ENCODE measurements at places on chromosomes 2 and 18. TPM values are rescaled to one million over a fixed set of nuclear protein-coding genes. Genes with fewer than 3 reads are reported as not detected.

- no peaks in the 10 kb centered on the region for H3K27me3 ChIP-seq
- no peaks in the 10 kb centered on the region for H3K4me1 ChIP-seq
- H3K27ac ChIP-seq: no peak overlapping the region
- no peak for DNase-seq
- H3K4me3 ChIP-seq: no peak overlapping the region
Measured at GRCh38 chr2:190301032-190301431, 18.6 kb downstream of the HIBCH start.

GRCh38 chr2:124967325-124967724 lies 942.2 kb downstream of the CNTNAP5 start:
- H3K4me3 ChIP-seq: no peak overlapping the region
- H3K27me3 ChIP-seq: no peaks in the 10 kb centered on the region
- DNase-seq: no peak
- no peak overlapping the region for H3K27ac ChIP-seq

GRCh38 chr2:211723398-211723797 lies 815.2 kb downstream of the ERBB4 start:
- H3K4me3 ChIP-seq: no peak overlapping the region
- H3K36me3 ChIP-seq: no peaks in the 10 kb centered on the region
- no peak overlapping the region for H3K27ac ChIP-seq
- no peaks in the 10 kb centered on the region for H3K4me1 ChIP-seq

- H3K36me3 ChIP-seq: no peaks in the 10 kb centered on the region
- no peak for DNase-seq
- peaks cover 83% of the 10 kb centered on the region for H3K4me1 ChIP-seq
- H3K4me3 ChIP-seq: peak overlapping the region; percentile 14
- peak overlapping the region; percentile 60 for H3K27ac ChIP-seq
Measured at GRCh38 chr2:239296020-239296932, 104.5 kb downstream of the HDAC4 start.

GRCh38 chr18:46222093-46222492 lies 117.9 kb downstream of the HAUS1 start:
- no peak overlapping the region for H3K27ac ChIP-seq
- no peak for DNase-seq
- no peaks in the 10 kb centered on the region for H3K27me3 ChIP-seq
- no peaks in the 10 kb centered on the region for H3K36me3 ChIP-seq

DNA sequence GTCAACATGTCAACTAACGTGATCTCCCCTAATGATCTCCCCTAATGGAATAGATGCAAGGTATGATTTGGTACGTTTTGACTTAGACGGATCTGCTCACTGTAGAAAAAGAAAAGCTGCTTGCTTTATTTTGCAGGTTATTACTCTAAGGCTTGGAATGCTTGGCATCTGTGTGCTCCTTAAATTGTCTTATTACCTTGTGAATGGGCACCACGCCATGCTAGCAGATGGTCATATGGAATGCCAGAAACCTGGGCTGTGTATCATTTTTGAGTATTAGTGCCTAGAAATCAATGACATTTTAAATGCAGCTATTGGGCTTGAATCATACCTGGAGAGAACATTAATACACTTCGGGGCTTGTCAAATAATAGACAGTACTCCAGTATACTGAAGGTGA lies 16.5 kb upstream of the FIGN start:
- no peak overlapping the region for H3K4me3 ChIP-seq
- H3K4me1 ChIP-seq: no peaks in the 10 kb centered on the region
- H3K27ac ChIP-seq: no peak overlapping the region

DNA sequence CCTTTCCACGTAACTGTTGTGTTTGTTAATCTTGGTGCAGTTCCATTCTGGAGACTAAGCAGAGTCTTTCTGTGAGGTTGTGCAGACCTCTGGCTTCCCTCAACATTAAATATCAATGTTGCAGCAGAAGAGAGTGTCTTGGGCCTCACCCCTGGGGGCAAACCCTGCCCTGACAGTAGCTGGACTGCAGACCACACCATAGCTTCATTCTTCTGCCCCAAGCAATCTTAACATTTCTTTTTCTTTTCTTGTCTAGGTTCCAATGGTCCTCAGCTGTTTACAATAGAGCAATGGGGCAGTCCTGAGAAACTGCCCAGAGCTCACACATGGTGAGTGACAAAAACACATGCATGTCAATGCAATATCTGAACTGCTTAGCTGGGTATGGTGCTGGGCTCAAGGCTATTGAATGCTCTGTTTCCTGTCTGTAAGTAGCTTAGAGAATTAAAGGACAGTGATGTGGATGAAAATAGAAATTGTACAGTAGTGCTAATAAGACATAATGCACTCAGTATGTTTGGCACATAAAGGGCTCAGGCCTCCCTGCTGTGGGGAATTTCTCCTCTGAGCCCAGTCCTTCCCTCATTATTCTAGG lies 237.6 kb downstream of the ALPK2 start:
- peaks cover 8% of the 10 kb centered on the region for H3K36me3 ChIP-seq
- no peaks in the 10 kb centered on the region for H3K27me3 ChIP-seq
- DNase-seq: no peak
- H3K4me1 ChIP-seq: no peaks in the 10 kb centered on the region
- H3K4me3 ChIP-seq: no peak overlapping the region
- no peak overlapping the region for H3K27ac ChIP-seq

GRCh38 chr2:228657807-228658402 lies 476.4 kb upstream of the SPHKAP start:
- no peaks in the 10 kb centered on the region for H3K27me3 ChIP-seq
- no peak overlapping the region for H3K4me3 ChIP-seq
- peaks cover 6% of the 10 kb centered on the region for H3K4me1 ChIP-seq
- no peak overlapping the region for H3K27ac ChIP-seq
- no peaks in the 10 kb centered on the region for H3K36me3 ChIP-seq
- DNase-seq: no peak

- H3K4me1 ChIP-seq: no peaks in the 10 kb centered on the region
- no peaks in the 10 kb centered on the region for H3K27me3 ChIP-seq
- no peak for DNase-seq
Measured at GRCh38 chr2:118520246-118520645, 327.2 kb downstream of the EN1 start.

DNA sequence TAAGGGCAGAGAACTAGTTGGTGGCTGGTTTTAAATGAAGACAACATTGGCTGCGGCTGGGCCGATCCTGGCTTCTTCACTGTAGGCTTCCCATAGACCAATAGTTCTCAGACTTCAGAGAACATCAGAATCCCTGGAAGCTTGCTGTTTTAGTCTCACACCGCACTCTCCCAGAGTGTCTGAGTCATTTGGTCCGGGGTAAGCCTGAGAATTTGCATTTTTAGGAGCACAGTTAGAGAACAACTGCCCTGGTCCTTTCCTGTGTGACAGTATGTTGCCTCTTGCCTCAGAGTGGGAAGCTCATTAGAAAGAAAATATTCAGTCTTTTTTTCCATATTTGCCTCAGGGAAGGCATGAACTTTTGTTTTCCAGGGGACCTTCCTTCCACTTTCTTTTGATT lies 137.1 kb upstream of the GAREM1 start:
- no peak for DNase-seq
- H3K36me3 ChIP-seq: no peaks in the 10 kb centered on the region
- H3K4me3 ChIP-seq: no peak overlapping the region
- no peaks in the 10 kb centered on the region for H3K4me1 ChIP-seq
- H3K27me3 ChIP-seq: no peaks in the 10 kb centered on the region
- H3K27ac ChIP-seq: no peak overlapping the region

DNA sequence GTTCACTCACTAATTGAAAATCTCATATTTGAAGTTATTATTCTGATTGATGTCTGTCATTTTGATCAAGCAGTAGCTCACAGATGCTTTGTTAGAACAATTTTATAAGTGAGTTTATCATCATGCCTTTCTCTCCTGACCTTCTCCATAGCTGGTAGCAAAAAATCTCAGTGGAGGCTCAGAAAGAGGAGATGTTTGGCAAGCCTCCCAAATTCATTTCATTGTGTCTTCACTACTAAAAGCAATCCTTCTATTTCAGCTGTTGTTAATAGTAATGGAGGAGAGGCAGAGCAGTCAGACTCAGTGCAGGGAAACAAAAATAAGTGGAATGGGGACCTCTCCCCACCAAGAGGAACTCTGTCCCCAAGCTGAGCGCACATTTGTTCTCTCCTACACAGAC lies 2127.8 kb upstream of the CELF4 start:
- DNase-seq: no peak
- no peaks in the 10 kb centered on the region for H3K27me3 ChIP-seq
- no peak overlapping the region for H3K27ac ChIP-seq
- H3K36me3 ChIP-seq: no peaks in the 10 kb centered on the region
- no peaks in the 10 kb centered on the region for H3K4me1 ChIP-seq

DNA sequence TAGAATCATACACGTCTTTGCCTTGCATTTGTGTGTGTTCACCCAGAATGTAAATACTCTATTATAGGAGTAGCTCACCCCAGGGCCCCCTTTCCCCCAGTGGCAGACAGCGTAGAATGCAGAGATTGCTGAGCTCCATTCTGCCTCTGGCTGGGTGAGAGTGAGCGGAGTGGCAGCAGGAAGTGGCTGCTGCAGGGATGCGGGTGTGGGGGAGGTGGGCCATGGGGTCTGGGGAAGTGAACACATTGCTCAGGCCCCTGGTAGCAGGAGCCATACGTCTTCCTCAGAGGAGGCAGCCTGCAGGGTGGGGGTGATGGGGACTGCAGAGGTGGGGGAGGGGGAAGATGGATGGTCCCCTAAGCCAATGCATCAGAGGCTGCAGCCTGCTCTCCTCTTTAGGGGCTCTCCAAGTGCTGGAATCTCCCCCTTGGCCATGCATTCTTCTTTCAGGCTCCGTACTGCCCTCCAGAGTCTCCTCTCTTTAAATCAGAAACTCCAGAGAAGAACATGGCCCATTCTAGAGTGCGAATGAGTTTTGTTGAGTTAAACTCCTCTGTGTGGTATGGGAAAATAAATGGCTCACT lies 72.2 kb downstream of the CELF4 start:
- DNase-seq: no peak
- no peak overlapping the region for H3K4me3 ChIP-seq
- H3K36me3 ChIP-seq: no peaks in the 10 kb centered on the region
- H3K27me3 ChIP-seq: no peaks in the 10 kb centered on the region
- H3K4me1 ChIP-seq: peaks cover 5% of the 10 kb centered on the region

GRCh38 chr2:237702441-237703391 lies 75.3 kb downstream of the LRRFIP1 start:
- peak overlapping the region; percentile 20 for H3K27ac ChIP-seq
- H3K4me1 ChIP-seq: peaks cover 35% of the 10 kb centered on the region
- no peak for DNase-seq
- H3K27me3 ChIP-seq: no peaks in the 10 kb centered on the region

DNA sequence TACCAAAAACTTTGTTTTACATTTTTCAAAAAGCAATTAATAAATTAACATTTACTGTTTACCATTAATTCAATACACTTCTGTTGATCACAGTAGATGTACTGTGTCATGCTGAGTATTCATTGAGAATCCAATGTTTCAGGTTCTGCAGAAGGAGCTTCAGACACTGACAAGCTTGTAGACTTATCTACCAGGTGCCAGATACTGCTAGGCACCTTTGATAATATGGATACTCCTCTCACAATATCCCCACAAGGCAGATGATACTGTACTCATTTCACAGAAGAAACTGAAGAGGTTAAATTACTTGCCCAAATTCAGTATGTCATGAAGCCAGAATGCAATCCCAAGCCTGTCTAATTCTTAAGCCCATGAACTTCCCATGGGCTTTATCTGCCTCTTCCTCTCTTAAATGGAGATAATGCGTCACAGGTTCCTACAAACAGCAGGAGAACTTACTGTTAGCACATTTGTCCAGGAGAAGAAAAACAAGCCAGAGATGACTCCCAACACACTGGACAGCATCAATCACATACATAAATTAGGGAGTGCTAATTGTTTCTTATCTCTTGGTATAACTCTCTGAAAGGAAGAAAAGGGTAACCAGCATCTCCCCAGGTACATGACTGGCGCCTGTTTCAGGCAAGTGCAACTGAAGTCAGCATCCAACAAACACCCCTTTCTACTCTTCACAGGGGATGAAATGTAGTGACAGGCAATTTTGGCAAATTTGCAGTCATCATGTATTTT lies 27.4 kb downstream of the ITSN2 start:
- H3K4me1 ChIP-seq: peaks cover 17% of the 10 kb centered on the region
- H3K4me3 ChIP-seq: no peak overlapping the region
- H3K36me3 ChIP-seq: no peaks in the 10 kb centered on the region
- no peaks in the 10 kb centered on the region for H3K27me3 ChIP-seq

DNA sequence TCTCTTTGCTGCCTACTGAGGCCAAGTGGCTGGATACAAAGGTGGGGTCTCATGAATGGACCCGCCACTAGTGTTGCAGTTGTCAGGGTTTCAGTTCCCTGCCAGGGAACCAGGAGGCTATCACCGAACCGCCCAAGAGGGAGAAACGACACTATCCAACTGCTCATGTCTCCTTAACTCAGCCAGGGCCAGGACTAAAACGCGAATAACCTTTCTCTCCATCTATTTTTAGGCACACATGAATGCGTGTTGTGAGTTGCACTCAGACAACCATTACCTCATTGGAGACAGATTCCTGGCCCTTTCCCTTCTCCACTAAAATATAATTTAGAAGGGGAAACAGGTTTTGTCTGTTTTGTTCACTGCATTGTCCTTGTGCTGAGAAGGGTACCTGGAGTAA lies 559.5 kb downstream of the SOCS6 start:
- no peaks in the 10 kb centered on the region for H3K4me1 ChIP-seq
- H3K27ac ChIP-seq: no peak overlapping the region
- no peaks in the 10 kb centered on the region for H3K27me3 ChIP-seq
- DNase-seq: no peak
- H3K4me3 ChIP-seq: no peak overlapping the region

DNA sequence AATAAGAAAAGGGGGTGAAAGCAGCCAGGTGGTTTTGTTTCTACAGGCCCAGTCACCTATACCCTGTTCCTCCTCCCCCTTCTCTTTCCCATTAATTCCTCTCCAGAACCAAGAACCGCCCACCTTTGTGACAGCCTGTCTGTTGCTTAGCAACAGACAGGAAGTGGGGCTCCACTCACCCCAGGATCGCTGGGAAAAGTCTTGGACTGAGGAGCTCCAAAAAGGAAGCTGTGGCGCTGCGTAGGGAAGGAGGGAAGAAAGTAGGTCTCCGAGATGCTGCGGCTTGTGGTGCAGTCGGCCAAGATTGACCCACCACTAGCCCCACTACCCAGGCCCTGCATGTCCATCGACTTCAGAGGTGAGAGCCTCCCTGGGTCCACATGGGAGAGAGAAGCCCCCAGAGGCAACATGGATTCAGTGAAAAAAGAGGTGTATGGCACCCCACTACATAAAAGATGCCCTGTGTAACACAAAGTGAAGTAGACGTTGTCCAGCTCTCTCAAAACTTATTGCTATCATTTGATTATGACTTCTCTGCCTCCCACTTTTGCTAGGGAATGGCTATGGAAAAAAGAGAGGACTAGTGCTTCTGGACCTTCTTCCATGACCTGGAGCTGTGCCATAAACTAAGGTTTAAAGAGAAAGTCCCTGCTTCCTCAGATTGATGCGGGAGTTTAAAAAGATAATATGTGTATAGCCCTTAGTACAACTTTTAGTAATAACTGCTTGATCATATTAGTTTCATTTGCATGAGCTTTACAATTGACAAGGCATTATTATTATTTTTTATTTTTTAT lies at the start of gene FER1L5:
Gene FER1L5, plus strand, starts transcription at position 201 of the 797 bp plus-strand sequence. Its CDS starts 73 bp downstream, at position 274.
- DNase-seq: no peak
- H3K36me3 ChIP-seq: no peaks in the 10 kb centered on the region
- H3K27me3 ChIP-seq: no peaks in the 10 kb centered on the region
- H3K4me1 ChIP-seq: no peaks in the 10 kb centered on the region
- no peak within 1 kb of the TSS for H3K4me3 ChIP-seq
- peak within 1 kb of the TSS; percentile 50 for H3K27ac ChIP-seq

GRCh38 chr2:165621086-165621560 lies 151.6 kb downstream of the CSRNP3 start:
- no peaks in the 10 kb centered on the region for H3K36me3 ChIP-seq
- H3K4me3 ChIP-seq: no peak overlapping the region
- no peaks in the 10 kb centered on the region for H3K27me3 ChIP-seq
- H3K27ac ChIP-seq: no peak overlapping the region

- DNase-seq: no peak
- H3K4me3 ChIP-seq: no peak overlapping the region
- no peaks in the 10 kb centered on the region for H3K27me3 ChIP-seq
- H3K4me1 ChIP-seq: no peaks in the 10 kb centered on the region
- no peaks in the 10 kb centered on the region for H3K36me3 ChIP-seq
Measured at GRCh38 chr2:8566774-8567468, 114.9 kb upstream of the ID2 start.

Gene FBLN7
- 2.4 TPM for polyA plus RNA-seq

Gene ANKRD30BL
- not detected for polyA plus RNA-seq

Measured in liver (tissue), 10 donors.